ENCODE measurements at places on chromosomes 12 and 14.

- H3K4me3 ChIP-seq = no peak overlapping the region
- DNase-seq = no peak
- no peaks in the 10 kb centered on the region for H3K4me1 ChIP-seq
- no peak overlapping the region for H3K27ac ChIP-seq
- H3K27me3 ChIP-seq = no peaks in the 10 kb centered on the region
Measured at GRCh38 chr14:29301571-29301970, 535.0 kb downstream of the FOXG1 start.

- peaks cover 15% of the 10 kb centered on the region for H3K4me1 ChIP-seq
- no peaks in the 10 kb centered on the region for H3K36me3 ChIP-seq
- H3K27ac ChIP-seq = peak overlapping the region; percentile 22
- H3K27me3 ChIP-seq = no peaks in the 10 kb centered on the region
- no peak overlapping the region for H3K4me3 ChIP-seq
Measured at GRCh38 chr14:97866195-97866594, 1069.0 kb downstream of the VRK1 start.

DNA sequence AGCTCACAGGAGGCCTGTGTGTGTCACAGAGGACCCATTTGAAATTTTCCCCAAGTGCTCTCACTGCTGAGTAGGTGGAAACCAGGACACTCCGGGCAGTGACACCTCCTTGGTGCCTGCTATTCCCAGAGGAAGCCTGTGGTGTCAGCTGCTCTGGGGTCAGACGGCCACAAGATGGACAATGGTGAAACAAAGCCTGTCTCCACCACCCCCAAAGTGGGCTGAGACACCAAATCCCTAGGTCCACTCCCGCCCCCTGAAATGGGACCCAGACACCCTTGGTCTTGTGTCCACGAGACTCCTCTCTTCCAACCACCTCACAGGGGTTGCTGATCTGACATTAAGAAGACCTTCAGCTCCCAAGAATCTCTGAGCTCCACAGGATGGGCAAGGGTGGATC, 7.0 kb downstream of the KCNH3 start:
- H3K4me1 ChIP-seq = peaks cover 35% of the 10 kb centered on the region
- H3K27me3 ChIP-seq = peaks cover 22% of the 10 kb centered on the region
- no peak overlapping the region for H3K4me3 ChIP-seq
- no peak for DNase-seq
- no peaks in the 10 kb centered on the region for H3K36me3 ChIP-seq

DNA sequence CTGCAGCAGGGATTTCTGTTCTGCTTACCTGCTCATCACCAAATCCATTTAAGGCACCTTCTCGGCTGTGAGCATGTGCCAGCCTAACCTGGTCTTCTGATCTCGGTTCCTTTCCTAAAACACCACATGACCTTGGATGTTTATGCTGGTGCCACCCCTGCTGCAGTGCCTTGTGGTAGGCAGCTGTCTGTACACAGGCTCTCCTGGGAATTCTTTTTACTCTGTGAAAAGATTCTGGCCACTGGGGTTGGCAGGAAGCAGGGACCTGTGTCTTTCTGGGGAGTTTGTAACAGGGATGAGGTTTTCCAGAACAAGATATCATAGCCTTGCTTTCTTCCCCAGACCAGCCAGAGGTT, 10.4 kb upstream of the PLEKHG3 start:
- peaks cover 2% of the 10 kb centered on the region for H3K4me1 ChIP-seq
- no peak for DNase-seq
- no peak overlapping the region for H3K27ac ChIP-seq
- no peaks in the 10 kb centered on the region for H3K36me3 ChIP-seq
- H3K4me3 ChIP-seq = no peak overlapping the region

DNA sequence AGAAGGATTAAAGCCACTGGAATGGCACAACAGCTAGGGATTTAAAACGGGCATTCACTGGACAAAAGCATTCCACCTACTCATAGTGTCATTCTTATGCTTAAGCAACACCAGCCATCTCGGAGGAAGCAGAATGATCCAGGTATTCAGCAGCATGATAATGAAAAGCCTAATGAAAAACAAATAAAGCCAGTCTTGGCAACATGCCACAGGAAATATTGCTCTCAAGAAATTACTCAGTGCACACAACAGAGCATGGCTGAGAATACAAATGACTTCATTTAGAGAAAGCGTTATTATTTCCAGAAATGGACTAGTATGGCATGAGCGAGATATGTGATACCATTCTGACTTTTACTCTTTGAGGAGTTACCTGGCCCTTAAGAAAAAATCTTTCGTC, 442.2 kb downstream of the APAF1 start:
- no peak overlapping the region for H3K4me3 ChIP-seq
- no peaks in the 10 kb centered on the region for H3K4me1 ChIP-seq
- H3K27ac ChIP-seq = no peak overlapping the region
- H3K27me3 ChIP-seq = peaks cover 2% of the 10 kb centered on the region
- H3K36me3 ChIP-seq = no peaks in the 10 kb centered on the region

DNA sequence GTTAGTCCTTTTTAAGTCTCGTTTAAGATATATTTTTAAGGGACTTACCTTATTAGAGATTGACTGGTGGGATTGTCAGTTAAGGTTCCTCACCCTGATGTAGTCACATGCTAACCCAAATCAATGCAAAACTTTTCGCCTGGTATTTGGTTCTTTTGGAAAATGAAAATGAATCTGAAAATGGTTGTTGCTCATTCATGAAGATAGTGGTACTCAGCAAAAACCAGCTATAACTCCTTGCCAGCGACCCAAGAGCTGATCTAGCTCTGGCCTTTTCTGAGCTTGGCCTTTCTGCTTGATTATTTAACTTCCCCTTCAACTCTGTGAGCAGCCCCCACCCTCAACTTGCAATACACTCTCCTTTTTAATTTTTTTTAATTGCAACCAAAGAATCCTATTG, 85.0 kb upstream of the GTF2A1 start:
- no peak overlapping the region for H3K4me3 ChIP-seq
- H3K27ac ChIP-seq = no peak overlapping the region
- H3K36me3 ChIP-seq = no peaks in the 10 kb centered on the region

GRCh38 chr12:21296751-21297406, 37.8 kb downstream of the SLCO1A2 start:
- H3K27ac ChIP-seq = no peak overlapping the region
- no peaks in the 10 kb centered on the region for H3K36me3 ChIP-seq
- DNase-seq = no peak
- H3K4me1 ChIP-seq = peaks cover 4% of the 10 kb centered on the region
- no peak overlapping the region for H3K4me3 ChIP-seq
- H3K27me3 ChIP-seq = peaks cover 4% of the 10 kb centered on the region

GRCh38 chr14:68470361-68470760, 322.5 kb downstream of the ZFP36L1 start:
- H3K36me3 ChIP-seq = no peaks in the 10 kb centered on the region
- no peak for DNase-seq
- H3K27ac ChIP-seq = peak overlapping the region; percentile 21
- no peaks in the 10 kb centered on the region for H3K27me3 ChIP-seq

DNA sequence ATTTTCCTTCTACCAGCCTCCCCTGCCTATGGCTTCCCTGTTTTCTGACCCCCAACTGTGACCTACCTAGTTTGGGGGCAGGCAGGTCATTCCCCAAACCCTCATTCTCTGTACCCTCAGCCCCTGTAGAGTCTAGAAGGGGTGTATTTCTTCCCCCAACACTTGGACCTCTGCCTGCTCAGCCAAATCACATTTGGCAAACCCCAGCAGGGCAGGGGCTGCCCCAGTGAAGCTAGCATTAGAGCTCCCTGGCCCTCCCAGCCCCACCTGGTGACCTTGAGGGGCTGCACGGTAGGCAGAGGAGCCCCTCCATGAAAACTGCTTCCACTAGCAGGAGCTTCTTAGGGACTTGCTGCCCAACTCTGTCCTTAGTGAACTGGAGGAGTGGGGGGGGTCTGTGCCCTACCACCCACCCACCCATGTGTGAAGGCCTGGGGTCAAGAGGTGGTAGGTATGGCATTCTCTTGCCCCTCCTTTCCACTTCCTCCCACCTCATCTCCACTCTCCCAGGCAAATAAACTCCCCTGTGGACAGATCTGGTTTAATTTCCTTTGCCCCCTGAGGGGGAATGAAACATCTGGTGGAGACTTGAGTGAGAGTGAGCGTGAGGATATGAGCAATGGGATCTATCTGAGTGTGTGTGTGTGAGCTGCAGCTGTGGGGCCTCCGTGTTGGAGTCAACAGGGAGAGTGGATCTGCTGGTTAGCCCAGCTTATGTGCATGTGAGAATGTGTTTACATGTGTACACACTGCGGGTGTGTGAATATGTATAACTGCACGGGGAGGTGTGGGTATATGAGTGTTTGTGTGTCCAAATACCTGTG, 1.6 kb downstream of the NXPH4 start:
- H3K27me3 ChIP-seq = peaks cover 84% of the 10 kb centered on the region
- H3K27ac ChIP-seq = no peak overlapping the region
- peaks cover 51% of the 10 kb centered on the region for H3K4me1 ChIP-seq
- H3K36me3 ChIP-seq = no peaks in the 10 kb centered on the region
- DNase-seq = no peak
- no peak overlapping the region for H3K4me3 ChIP-seq

GRCh38 chr14:90060965-90061684, 669 bp upstream of the KCNK13 start:
- no peaks in the 10 kb centered on the region for H3K36me3 ChIP-seq
- peak; percentile 14 for DNase-seq
- H3K4me3 ChIP-seq = peak overlapping the region; percentile 57

- no peak for DNase-seq
- peaks cover 34% of the 10 kb centered on the region for H3K27me3 ChIP-seq
- no peaks in the 10 kb centered on the region for H3K4me1 ChIP-seq
Measured at GRCh38 chr14:104036212-104036611, 49.3 kb upstream of the ASPG start.

GRCh38 chr14:66503532-66503931, 4.4 kb upstream of the GPHN start:
- no peak for DNase-seq
- H3K27me3 ChIP-seq = no peaks in the 10 kb centered on the region
- peaks cover 11% of the 10 kb centered on the region for H3K4me1 ChIP-seq

GRCh38 chr14:57244106-57244505, 24.6 kb downstream of the EXOC5 start:
- H3K27ac ChIP-seq = no peak overlapping the region
- no peaks in the 10 kb centered on the region for H3K4me1 ChIP-seq
- no peak for DNase-seq
- H3K4me3 ChIP-seq = no peak overlapping the region
- no peaks in the 10 kb centered on the region for H3K27me3 ChIP-seq

DNA sequence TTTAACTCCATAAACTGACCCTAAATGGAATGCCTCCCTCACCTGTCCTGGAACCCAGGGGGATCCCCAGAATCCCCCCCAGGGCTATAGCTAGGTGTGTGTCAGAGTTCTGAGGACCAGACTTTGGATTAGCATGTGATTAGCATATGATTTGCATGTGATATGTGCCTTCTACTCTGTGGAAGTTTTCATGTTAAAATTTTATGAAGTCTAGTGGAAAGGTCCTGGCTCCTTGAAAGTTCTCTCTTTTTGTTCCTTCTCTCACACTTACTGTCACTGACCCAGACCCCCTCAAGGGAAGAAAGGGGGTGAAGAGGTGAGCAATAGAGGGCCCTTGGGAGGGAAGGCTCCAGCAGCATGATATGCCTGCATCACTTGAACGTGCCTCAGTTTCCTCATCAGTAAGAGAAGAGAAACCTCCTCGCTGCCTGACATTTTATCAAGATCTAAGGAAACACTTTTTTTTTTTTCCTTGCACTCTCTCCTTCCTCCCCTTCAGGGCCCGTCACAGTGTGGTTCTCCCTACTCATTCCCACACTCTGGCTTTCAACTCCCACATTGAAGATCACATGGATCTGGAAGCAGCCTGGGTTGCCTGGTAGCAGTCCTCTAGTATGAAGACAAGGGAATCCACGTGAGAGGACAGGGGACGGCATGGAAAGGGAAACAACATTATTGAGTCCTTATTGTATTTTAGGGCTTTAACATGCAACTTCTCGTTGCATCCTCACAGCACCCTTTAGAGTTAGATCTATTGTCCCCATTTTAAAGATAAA, 3.3 kb upstream of the C1QL4 start:
- no peaks in the 10 kb centered on the region for H3K36me3 ChIP-seq
- H3K27ac ChIP-seq = no peak overlapping the region
- no peak overlapping the region for H3K4me3 ChIP-seq
- peaks cover 32% of the 10 kb centered on the region for H3K4me1 ChIP-seq

Data from activated naive CD8-positive, alpha-beta T cell treated with anti-CD3 and anti-CD28 coated beads, Interleukin-2, amount 50 U/mL, for 24 hours (primary cell).